ENCODE measurements at places on chromosomes 1 and 21.

GRCh38 chr1:241308011-241308410 is 49.0 kb downstream of the RGS7 start:
- DNase-seq, result no peak

- no peak for DNase-seq
Measured at GRCh38 chr1:216929870-216930582, 206.8 kb upstream of the ESRRG start.

DNA sequence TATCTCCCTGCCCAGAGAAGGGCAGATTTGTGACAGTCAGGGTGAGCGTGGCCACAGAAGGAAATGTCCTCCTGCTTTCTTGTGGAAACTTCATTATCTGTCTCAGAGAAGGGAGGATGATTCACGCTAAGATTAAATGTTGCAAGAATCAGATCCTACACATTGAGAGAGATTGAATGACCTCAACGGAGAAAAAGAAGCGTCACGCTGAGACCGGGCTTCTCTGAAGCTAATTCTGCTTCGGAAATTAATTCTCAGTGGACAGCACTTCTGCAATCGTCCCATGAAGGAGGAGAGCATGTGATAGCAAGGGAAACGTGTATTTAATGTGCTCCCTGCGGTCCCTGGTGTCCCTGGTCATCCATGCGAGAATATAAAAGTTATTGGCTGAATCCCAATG is 19.8 kb upstream of the C1orf21 start:
- no peak for DNase-seq

GRCh38 chr1:108624069-108624468 is 36.8 kb downstream of the HENMT1 start:
- no peak for DNase-seq

GRCh38 chr1:224637515-224637914 is 21.4 kb downstream of the CNIH3 start:
- DNase-seq, result no peak

- no peak for DNase-seq
Measured at GRCh38 chr1:202131956-202132821, 9.5 kb downstream of the GPR37L1 start.

DNA sequence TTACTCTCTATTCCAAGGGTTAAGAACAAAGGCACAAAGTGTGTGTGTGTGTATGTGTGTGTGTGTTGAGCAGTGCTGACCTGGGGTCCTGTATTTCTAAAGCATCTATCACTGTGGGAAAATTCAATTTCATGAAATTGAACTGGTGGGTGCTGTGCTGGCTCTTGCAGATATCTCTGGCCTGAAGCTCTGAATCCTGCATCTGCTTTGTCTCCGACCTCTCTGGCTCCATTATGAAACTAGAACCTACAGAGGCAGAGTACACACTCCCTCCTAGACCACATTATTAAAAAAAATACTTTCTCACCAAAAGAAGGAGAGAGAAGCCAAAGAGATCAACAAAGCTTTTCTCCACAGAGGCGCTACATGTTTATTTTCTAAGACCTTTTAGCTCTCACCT is 88.4 kb upstream of the PDE4B start:
- no peak for DNase-seq

DNA sequence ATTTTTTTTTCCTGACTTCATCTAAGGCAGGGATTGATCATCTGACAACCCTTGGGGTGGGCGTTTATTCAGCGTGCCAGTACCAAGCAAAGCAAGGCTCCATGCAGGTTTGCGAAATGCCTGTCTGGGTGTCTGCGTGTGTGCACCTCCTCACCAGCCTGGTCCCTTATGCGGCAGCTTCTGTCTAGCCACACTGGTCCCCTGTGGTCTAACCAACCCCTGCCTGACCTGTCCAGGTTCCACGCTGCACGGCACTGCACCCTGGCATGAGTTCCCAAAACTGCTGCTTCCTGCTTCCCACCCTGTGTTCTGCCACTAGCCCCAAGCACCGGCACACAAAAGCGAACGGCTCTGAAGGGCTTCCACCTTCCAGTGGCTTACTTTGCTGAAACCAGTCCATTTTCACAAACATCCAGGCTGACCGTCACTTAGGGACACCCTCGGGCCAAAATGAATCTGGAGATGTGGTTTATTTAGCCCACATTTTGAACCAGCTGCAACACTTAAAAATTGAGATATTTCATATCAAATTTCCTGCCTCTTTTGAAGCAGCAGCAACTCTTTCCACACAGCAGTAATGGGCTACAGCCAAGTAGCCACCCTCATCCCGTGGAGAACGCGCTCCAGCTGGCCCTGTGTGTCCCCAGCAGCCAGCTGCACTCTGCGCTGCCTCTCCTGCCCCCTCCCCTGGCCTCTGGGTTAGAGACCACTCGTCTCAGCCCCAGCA is 55.7 kb downstream of the HLCS start:
- DNase-seq, result no peak

DNA sequence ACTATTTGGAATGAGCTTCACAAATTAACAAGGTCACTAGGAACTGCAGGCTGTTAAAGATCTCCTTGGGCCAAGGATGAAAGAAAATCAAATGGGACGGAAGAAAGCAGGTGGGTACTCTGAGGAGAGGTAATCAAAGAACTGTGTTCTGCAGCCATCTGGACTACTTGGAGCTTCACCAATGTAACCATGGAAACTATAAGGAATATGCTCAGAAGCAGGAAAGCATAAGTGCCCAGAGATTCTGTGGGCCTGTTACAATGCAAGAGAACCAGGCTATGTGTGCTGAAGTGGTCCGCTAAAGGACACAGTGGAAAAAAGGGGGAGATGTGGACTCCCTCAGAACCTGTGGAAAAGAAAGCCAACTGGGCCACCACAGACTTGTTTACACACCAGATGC is 238.5 kb downstream of the PTGER3 start:
- DNase-seq, result no peak

GRCh38 chr1:68314151-68314780 is 81.9 kb upstream of the WLS start:
- DNase-seq, result peak; percentile 51

DNA sequence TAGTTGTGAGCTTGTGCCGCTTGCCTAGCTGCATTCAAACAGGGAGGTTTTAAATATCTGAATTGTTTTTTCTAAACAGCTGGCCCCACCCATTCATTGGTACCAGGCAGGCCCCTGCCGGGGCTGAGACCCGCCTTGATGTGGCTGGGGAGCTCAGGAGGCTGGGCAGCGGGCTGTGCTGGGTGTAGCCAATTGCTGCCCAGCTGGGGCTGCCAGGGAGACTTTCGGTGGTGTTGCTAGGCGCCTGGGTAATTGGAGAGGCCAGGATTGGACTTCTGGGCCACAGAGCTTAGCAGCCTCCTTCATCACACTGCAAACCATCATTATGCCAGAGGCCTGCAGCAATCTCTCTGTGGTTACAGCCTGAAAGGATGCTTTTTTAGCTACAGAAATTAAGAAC is 12.2 kb downstream of the RHBDL2 start:
- peak; percentile 42 for DNase-seq

DNA sequence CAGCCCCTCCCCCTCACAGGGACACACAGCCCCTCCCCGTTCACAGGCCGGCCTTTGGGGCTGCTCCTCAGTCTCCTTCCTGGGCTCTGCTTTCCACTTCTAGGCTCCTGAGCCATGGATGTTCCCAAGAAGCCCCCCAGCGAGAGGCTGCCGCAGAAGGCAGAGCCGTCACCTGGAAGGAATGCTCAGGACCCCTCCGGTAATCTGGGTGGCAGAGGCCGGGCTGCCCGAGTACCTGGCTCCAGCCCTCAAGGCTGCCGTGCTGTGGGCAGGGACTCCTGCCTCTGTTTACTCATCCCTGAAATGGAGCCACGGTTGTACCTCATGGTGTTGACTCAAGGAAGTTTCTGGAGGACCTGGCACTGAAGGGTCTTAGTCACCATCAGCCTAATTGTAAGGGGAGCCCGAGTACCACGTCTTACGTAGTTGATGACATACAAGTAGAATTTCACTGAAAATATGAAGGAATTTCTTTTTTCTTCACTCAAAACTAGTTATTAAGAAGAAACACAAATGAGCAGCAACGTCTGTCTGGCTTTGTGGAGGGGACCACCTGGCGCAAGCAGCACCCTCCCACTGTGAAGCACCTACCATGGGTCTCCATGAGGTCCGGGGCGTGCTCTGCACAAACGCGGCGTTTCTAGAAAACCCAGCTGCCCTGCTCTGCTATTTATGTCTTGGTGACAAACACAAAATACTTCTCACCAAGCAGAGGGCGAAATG is 33.7 kb downstream of the PRDM15 start:
- no peak for DNase-seq

- DNase-seq, result no peak
Measured at GRCh38 chr1:68339505-68339904, 107.2 kb upstream of the WLS start.

DNA sequence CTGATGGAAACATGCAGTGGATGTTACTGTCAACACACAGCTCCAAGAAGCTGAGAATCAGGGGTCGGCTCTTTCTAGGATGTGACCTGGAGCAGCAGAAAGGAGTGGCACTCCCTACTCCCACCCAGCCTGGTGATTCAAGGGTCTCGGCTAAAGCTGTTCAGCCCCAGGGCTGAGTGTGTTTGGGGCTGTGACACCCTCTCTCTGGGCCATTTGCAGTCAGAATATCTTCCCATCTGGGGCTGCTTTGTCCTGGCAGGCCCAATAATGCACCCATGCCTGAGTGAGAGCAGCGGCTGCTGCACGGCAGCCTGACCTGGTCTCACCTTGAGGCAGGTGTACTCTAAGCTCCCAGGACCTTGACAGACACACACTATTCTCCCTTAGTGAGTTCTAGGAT is 52.5 kb upstream of the AJAP1 start:
- DNase-seq, result no peak

GRCh38 chr1:30758785-30759380 is 1.3 kb upstream of the LAPTM5 start:
- no peak for DNase-seq

DNA sequence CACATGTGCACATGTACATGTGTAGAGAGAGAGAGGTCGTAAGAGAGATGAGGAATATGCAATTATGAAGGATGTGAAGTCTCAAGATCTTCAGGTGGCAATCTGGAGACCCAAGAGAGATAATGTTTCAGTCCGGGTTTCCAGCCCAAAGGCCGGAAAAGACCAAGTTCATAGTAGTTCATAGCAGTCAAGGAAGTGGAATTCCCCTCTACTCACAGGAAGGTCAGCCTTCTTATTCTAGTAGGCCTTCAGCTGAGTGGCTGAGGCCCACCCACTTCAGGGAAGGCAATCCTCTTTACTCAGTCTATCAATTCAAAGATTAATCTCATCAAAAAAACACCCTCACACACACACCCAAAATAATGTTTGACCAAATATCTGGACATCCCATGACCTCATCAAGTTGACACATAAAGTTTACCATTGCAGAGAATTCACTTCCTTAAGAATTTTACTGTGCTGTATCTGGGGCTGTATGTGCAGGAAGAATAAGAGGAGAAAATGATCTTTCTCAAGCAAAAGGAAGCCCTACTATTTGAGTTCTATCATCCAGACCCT is 114.6 kb downstream of the TNFSF18 start:
- no peak for DNase-seq

DNA sequence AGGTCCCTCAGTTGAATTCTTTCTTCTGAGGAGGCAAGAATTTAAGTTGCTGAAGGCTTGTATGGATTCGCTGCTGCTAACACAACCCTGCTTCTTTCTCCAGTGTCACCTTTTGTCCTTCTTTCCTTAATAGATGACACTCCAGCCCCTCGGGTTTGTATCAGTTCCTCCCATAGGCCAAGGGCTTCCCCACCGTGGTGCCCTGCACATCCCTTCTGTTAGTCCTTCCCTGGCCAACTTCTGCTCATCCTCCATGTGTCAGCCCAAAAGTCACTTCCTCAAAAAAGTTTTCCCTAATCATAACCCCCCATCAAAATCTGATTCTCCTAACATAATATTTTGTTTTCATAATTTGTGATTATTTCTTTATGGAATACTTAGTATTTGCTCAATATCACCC is 190.4 kb downstream of the RHOU start:
- no peak for DNase-seq

DNA sequence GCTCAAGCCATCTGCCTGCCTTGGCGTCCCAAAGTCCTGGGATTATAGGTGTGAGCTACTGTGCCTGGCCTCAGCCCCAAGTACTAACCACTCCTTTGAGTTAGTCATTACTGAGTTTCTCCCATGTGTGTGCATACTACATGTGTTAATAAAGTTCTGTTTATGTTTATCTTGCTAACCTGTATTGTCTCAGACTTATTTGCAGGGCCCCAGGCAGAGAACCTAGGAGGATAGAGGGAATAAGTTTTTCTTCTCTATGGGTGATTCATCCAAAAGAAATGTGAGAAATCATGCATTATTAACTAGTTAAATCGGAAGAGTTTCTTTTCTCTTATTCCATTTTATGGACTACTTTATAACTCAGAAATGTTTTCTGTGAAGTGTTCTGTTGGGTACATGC is 203.9 kb upstream of the CACYBP start:
- DNase-seq, result no peak

DNA sequence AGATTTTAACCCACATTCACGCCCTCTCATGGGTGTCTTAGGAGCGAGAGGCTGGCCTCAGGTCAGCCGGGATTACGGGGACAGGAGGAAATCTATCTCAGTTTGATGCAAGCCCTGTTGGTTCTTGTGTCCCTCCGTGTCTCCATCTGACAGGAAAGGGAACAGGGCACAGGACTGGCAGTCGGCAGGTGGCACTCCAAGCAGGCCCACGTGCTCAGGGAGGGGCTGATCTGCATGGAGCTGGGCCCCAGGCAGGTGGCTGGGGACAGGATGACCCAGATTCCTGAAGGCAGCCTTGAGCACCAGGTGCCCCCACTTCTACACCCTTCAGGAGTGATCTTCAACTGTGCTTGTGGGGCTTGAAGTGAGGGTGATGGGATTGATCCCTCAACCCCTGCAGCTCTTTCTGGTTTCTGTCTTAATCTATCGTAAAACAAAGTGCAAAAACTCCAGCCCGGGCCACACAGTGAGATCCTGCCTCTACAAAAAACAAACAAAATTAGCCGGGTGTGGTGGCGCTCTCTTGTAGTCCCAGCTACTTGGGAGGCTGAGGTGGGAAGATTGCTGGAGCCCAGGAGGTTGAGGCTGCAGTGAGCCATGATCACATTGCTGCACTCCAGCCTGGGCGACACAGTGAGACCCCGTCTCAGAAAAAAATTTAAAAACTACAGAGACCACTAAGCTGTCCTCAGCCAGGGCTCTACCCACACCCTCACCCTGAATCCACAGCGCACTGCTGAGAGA is 8.3 kb downstream of the PLEKHG5 start:
- DNase-seq, result peak; percentile 90

GRCh38 chr1:151918819-151919610 is 9.7 kb upstream of the THEM4 start:
- no peak for DNase-seq

DNA sequence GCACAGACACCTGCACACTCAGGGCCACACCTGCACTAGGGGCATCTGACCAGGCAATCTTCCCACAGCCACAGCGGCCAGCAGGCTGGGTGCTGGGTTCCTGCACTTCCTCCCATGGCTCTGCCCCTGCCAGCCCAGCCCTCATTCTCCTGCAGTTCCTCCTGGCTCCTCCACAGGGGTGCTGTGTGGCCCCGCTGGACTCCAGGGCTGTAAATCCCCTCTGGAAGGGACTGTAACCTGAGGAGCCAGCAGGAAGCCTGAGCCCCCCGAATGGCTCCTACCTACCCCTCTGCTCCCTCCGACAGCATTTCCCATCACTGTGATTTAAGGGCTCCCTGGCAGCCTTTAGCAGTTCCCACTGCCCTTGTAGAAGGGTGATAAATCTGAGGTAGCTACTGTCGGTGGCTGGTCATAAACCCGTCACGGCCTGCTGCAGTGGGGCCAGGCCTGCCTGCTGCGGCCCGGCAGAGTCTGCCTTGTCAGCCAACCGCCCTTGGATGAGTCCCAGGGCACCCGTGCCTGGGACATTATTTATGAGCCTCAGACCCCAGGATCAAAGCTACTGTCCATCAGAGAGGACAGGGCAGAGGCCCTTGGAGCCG is 8.8 kb downstream of the UBL4B start:
- no peak for DNase-seq

- DNase-seq, result no peak
Measured at GRCh38 chr21:44869781-44870747, 3.4 kb downstream of the PTTG1IP start.

All from NCI-H510A (cell line).